Muscle of back (tissue), 13 donors: ENCODE measurements at places on chromosomes 1 and 21.

DNA sequence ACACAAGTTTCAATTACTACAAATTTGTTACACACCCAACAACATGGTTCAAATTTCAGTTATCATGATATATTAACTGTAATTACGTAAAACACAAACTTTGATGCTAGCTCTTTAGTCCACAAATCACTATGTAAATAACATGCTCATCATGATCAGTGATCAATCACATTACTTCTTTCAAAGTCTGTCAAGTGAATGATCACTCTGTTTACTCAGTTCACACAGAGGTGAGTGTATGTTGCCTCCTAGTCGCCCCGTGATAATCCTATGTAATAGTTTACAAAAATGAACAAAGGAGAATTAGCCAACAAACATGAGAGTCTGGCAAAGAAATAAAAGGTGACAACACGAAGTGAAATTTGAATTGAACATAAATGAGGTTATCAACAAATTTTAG is 14.3 kb downstream of the EDEM3 start:
- DNase-seq: no peak

GRCh38 chr1:71521655-71522264 is 440.9 kb upstream of the ZRANB2 start:
- DNase-seq: peak; percentile 13

- DNase-seq: no peak
Measured at GRCh38 chr1:51875836-51876235, 2.7 kb downstream of the NRDC start.

DNA sequence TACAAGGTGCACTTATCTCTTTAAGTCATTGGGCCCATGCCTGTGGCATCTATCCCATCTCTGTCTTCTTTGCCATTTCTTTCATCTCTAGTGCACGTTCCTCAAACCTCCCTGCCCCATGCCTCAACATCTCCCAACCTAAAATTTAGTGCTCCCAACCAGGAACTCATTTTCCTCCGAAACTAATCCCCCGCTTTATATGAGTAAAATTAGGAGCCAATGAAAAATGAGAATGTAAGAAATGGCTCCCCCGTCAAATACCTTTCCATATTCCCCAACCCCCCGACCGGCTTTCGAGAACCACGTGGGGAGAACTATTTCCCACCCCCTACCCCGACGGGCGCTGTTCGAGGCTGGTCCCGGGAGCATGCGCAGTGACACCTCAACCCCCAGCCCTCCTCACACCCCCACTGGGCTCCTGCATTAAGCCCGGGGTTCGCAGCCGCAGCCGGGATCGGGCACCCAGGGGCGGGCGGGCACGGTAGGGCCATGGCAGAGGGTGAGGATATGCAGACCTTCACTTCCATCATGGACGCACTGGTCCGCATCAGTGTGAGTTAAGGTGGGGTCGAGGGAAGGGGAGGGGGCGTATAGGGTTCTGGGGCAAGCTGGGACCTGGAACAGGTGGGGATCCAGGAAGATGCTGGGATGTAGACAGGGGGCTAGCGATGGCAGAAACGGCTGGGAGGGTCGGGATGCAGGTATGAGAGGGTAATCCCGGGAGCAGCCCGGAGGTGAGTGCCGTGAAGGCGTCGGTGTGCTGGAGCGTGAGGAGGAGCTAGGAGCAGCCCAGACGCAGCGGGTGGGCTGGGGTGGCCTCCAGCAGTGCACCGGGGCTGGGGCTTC is at the start of gene TRIM46:
Gene TRIM46, plus strand, starts transcription at position 372 of the 846 bp plus-strand sequence. Its CDS starts 118 bp downstream, at position 490.
- DNase-seq: no peak

GRCh38 chr1:206941766-206942418 is 4.4 kb downstream of the PIGR start:
- DNase-seq: no peak

DNA sequence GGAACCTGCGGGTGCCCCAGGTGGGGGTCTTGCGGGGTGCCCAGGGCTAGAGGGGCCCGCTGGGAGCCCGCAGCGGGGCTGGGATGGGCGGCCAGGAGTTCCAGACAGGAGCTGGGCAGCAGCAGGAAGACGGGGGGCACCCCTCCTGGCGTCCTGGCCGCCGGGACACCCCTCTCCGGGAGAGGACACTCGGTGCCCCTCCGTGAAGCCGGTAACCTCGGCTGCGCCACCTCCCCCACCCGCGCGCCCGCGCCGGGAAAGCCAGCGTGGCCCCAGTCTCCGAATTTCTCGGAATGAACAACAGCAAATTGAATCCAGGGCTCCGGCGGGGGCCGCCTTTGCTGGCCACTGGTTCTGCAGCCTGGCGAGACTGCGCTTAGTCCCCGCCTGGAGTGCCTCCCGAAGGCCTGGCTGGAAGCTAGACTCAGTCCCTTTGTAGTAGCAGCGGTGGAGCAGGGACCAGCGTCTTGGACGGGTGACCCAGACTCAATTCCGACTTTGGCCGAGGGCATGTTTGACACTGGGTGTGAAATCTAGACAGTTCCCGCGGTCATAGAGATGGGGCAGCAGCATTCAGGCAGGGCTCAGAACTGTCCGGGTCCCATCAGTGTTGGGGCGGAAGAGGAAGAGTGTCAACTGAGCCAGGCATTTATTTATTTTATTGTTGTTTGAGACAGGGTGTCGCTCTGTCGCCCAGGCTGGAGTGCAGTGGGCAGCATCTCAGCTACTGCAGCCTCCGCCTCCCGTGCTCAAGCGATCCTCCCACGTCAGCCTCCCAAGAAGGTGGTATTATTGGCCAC is 773 bp downstream of the IFNGR2 start:
- DNase-seq: no peak

DNA sequence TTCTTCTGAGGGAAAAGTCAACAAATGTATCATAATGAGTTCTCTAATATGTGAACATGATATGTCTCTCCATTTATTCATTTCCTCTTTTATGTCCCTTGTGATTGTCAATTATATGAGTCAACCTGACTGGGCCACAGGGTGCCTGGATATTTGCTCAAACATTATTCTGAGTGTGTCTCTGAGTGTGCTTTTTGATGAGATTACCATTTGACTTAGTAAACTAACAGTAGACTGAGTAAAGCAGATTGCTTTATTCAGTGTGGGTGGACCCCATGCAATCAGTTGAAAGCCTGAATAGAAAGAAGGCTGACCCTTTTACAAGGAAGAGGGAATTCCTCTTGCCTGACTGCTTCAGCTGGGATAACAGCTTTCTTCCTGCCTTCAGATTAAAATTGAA is 142.6 kb downstream of the SLC35F3 start:
- DNase-seq: no peak

DNA sequence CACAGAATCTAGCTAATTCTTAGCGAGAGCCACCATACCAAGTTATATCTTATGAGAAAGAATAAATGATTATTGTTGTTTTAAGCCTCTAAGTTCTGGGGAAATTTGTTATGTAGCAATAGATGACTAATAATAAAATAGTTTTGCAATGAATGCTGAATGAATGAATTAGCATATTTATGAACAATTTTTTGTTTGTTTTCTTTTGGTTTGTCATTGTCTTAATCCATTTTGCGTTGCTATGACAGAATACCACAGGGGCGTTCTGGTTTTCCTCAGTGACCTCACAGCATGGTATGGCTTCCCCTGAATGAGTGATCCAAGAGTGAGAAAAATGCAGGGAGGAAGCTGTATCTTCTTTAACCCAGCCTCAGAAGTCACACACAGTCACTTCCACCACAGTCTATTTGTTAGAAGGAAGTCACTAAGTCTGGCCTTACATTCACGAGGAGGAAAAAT is 53.8 kb upstream of the HPDL start:
- DNase-seq: no peak

DNA sequence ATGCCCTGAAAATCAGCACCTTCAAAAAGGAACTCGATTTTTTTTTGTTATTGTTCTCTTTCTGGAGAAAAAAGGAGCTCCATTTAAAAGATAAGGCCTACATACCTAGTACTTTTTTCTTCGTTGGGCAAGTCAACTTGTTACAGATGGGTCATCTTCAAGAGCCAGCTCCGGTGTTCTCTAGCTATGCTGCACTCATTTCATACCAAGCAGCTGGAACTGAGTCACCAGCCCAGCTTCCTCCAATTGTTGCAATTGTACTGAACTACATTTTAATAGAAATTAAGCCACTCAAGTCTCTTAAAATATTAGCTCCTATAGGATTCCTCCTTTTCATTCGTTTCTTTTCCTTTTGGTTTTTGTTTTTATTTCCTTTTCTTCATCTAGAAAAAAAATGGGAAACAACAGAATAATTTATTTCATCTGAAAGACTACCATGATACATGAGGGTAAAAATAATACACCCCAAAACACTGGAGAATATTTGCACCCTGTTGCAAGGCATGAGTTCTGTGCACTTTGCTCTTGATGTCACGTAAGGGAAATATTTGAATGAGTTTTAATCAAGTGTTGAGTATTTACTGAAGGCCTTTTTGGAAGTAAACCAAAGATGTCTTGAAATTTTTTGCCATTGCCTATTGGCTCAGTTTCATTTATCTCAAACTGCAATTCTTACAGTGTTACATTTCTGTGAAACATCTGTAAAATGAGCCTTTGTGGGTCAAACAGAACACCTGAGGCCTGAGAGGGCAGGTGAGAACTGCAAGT is 60.5 kb downstream of the CLIC4 start:
- DNase-seq: no peak

- no peak for DNase-seq
Measured at GRCh38 chr1:207812778-207813511, 61.1 kb downstream of the CD46 start.

DNA sequence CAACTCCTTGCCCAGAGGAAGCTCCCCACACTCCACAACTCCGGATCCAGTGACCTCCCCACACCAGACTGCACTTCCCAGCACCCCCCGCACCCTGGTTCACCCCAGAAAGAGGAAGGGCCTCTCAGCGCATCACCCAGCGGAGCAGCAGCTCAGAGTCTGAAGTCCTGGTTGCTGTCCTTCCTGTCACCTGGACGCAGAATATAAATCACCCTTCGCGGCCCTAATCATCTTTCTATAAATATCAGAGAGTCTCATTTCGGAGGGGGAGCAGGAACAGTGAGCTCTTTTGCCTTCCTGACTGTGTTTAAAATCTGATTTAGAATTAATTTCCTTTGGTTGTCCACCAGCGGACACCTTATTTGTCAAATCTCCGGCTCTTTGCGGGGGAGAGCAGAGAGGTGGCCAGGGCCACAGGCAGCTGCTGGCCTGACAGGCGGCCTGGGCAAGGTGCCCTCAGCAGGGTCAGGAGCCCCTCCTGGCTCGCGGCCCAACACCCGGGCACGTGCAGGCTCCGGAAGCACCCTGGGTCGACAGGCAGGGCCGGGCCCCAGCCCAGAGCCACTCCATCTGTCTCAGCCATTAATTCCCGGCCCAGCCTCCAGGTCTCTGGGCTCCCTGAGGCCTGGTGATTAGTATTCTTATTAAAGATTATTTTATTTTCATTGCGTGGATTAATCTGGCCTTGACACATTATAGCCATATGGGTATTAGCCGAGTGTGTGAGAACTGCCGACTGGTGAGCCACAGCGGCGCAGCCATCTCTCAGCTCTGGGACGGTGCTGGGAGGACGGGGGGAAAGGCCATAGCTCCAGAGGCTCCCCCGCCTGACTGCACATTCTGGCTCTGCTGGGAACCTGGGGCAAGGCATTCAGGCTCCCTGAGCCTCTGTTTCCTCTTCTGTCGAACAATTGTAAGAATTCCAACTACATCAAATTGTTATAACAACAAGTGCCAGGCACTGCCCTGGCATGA is 19.7 kb downstream of the EPHA8 start:
- DNase-seq: peak; percentile 5

- DNase-seq: no peak
Measured at GRCh38 chr1:157407917-157408525, 144.3 kb downstream of the FCRL5 start.

GRCh38 chr1:189936861-189937260 is 540.8 kb downstream of the BRINP3 start:
- DNase-seq: no peak

DNA sequence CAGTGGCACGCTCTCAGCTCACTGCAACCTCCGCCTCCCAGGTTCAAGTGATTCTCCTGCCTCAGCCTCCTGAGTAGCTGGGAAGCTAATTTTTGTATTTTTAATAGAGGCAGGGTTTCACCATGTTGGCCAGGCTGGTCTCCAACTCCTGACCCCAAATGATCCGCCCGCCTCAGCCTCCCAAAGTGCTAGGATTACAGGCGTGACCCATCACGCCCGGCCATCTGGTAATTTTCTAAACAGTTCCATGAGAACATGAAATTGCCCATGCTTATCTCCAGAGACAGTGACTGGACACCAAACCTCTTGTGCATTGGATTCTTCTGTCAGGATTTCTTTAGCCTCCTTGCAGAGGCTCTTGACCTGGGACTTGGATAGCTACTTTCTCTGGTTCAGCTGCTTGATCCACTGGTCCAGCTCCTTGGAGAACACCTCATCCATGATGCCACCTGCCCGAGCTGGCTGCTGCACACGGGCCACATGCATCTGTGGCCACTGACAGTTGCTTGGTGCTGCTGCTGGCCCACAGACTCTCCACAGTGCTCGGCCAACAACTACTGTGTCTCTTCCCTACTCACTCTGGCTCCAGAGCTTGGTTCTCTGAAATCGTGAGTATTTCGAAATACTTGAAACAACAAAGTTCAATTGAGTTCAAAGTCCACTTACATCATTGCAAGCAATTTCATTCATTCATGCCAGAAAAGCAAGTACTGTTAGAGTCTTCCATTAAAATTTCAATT is 40.0 kb upstream of the CTPS1 start:
- DNase-seq: no peak

DNA sequence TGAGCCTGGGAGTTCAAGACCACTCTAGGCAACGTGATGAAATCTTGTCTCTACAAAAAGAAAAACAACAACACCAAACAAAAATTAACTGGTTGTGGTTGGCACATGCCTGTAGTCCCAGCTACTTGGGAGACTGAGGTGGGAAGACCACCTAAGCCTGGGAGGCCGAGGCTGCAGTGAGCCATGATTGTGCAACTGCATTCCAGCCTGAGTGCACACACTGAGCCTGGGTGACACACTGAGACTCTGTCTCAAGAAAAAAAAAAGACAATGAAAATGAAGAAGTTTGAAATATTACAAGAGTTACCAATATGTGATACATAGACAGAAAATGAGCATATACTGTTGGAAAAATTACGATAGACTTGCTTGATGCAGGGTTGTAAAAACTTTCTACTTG is 31.9 kb downstream of the PDC start:
- no peak for DNase-seq

GRCh38 chr1:187078321-187078720 is 249.6 kb downstream of the PLA2G4A start:
- no peak for DNase-seq

DNA sequence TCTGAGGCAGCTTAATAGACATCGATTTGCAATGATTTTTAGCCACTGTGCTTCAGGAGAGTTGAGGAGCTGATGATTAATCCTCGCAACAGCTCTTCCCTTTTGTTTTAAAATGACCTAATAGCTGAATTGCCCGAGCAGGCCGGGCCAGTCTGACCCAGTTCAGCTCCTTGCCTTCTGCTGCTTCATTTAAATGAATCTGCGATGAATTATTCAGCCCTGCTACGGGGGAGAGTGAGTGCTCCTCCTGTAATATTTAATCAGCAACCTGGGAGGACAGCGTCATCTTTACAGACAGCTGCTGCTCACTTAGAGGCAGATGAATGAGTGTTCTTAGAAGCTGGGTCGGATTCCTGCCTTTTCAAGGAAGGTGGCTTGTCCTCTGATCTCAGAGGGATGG is 325.1 kb downstream of the CAMTA1 start:
- no peak for DNase-seq

- DNase-seq: no peak
Measured at GRCh38 chr1:16442265-16442664, 1.7 kb downstream of the NECAP2 start.

GRCh38 chr1:150775276-150775675 is 9.7 kb upstream of the CTSS start:
- no peak for DNase-seq
